ENCODE measurements at places on chromosomes 5 and 9. TPM values are rescaled to one million over a fixed set of nuclear protein-coding genes. Genes with fewer than 3 reads are reported as not detected.
A peak's percentile ranks its signal among the peaks of the same experiment; 100 is the strongest.

GRAMD2B gene
- 9.4 TPM for total RNA-seq

PAIP2 gene
- total RNA-seq = 66.0 TPM

PPP3R2 gene
- not detected for total RNA-seq

SPRY4 gene
- 3.7 TPM for total RNA-seq

AGGF1 gene
- total RNA-seq = 12.6 TPM

SH3PXD2B gene
- total RNA-seq = 13.5 TPM

CCDC192 gene
- not detected for total RNA-seq

AK1 gene
- 24.8 TPM for total RNA-seq

SEMA5A gene
- 0.44 TPM for total RNA-seq

- DNase-seq = no peak
Measured at GRCh38 chr5:139925650-139926640, 117.2 kb downstream of the NRG2 start.

DNA sequence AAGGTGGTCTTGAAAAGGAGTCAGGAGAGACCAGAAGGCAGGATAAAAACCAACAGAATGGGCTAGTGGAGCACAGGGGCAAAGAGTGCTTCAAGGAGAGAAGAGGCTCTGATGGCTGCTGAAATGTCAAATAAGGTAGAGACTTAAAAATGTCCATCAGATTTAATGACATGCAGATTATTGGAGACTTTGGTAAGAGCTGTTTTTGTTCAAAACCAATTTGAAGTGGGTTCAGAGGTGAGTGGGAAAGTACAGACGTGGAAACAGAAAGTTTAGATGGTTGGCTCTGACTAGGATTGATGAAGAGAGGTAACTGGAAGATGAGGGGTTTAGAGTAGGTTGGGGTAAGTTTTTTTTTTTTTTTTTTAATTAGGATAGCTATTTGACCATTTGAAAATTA is 14.1 kb downstream of the SLC25A46 start:
- DNase-seq = no peak

DNA sequence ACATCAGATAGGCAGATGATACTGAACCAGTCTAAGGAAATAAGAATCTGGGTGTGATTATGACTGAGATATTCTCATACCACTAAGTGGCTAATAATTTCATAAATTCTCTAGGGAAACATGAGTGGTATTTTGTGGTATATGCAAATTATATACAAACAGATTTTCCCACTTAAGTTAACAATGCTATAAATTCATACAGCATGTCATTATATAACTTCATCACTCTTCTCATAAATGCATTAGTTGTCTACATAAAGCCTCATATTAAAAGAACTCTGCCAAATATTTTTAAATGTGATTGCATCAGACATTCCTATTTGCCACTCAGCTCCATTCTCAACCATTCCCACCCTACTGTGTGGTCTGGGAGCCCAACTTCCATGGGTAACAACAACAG is 226.5 kb downstream of the TLE1 start:
- no peak for DNase-seq

DNA sequence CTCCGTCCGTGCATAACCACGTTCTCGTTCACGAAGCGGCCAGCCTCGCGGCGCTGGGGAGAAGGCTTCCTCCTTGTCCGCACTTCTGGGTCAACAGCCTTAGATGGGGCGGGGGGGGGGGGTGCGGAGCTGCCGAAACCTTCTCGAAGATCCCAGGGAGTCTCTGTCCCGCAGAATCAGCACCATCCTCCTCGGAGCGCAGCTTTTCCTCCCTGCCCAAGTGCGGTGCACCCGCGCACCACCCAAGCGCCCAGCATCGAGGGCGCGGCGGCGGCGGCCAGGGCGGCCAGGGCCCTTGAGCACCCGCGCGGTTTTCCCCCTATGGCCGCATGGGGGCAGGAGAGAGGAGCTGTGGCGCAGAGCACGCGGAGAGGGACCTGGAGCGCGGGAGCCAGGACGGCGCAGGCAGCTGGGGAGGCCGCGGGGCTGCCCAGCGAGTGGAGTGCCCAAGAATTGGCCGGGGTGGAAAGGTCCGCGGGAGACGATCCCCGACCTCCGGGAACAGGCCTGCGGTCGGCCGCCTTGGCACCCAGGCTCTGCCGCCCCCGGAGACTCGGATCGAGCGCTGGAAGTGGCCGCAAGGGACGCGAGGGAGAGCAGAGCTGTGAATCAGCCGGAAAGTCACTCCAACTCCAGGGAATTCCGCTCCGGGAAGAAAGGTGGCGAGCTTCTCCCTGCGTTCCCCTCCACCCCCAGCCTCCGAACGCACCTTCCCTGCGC is 43.1 kb downstream of the TMEM174 start:
- peak; percentile 77 for DNase-seq

- peak; percentile 49 for DNase-seq
Measured at GRCh38 chr9:69186841-69187611, 12.9 kb downstream of the TJP2 start.

DNA sequence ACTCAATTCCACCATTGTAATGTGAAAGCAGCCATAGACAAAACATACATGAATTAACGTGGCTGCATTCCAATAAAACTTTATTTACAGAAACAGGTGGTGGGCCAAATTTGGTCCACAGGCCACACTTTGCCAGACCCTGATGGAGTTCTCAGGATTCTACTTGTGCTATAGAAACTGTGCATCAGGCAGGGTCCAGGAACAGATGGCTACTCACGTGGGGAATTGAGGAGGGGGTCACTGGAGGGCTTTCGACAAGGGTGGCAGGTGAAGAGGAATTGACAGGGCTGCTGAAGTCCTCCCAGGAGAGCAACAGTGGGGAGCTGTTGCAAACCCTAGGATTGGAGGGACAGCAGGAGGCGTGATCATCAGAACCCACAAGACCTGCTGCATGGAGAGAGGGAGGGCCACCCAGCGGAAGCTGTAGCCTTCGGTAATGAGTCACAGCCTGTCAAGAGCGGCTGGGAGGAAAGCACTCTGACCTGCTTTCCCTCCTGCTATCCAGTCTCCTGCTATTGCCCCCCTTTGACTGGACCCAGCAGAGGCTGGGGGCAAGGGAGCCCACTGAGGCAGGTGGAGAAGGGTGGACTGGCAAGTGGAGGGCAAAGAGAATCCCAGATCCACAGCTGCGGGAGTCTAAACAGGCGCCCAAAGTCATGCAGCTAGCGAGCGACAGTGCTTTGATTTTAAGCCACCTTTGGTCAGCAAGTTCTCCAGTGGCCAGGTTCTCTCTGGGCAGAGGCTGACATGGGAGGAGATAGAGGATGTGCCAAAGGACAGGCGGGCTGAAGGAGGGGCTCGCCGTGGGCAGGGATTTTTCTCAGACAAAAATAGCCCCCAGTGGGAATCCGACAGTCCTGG is 138.3 kb upstream of the SMIM23 start:
- DNase-seq = peak; percentile 90

DNA sequence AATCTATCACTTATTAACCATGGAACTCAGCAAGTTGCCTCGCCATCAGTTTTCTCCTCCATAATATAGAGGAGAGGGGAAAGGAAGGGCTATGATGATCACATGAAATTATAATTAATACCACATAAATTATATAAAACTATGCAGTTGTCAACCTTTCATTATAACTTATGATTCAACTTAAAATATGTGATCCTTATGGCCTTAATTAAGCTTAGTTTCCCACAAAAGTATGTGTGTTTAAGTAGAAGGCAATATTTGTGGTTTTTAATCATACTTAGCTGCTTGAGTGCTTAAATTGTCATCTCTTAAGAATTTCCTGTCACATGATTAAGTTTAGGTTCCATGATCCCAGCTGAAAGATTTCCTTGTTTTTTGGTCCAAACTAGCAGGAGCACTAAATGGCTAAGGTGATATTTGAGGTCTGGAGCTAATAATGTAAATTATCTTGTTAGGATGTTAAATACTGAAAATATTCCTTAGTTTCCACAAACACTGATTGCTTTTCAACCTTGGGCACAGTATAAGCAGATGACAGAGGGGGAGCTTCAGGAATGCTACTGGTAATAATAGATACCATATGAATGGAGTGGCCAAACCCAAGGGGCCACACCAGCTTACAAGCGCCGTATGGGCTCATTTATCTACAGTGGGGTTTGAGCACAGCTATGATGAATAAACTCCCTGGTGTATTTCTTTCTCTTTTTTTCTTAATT is 26.4 kb upstream of the F2R start:
- peak; percentile 92 for DNase-seq

DNA sequence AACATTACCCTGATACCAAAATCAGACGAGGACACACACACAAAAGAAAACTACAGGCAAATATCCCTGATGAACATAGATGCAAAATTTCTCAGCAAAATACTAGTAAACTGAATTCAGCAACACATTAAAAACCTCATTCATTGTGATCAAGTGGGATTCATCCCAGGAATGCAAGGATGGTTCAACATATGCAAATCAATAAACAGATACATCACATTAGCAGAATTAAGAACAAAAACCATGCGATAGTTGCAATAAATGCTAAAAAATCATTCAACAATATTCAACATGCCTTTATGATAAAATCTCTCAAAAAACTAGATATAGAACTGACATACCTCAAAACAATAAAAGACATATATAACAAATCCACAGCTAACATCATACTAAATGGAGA is 36.9 kb upstream of the TNPO1 start:
- DNase-seq = no peak

DNA sequence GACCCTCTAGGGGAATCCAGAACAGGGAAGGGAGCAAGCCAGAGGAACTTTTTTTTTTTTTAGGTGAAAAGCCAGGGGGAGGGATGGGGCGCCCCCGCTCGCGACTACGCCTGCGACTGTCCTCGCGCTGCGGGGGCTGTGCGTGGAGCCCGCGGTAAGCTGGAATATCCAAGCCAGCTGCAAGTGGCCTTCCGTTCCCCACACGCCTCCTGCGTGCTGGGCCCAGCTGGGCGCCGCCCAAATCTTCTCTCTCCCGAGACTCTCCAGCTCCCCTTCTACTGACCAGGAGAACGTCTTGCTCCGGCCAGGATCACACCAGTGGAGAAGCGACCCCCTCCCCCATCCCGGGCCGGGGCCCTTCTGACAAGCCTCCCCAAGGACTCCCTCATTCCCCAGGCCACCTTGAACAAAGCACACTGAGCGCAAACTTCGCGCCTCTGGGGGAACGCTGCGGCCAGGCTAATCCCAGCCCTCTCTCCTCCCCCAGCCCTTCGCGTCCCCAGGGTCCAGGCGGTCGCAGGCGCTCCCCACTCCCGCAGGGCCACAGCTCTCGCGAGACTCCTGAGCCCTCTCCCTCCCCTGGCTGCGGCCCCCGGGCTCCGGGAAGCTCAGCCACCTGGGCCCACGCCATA is 6.6 kb downstream of the BARX1 start:
- DNase-seq = no peak

- DNase-seq = no peak
Measured at GRCh38 chr5:96124589-96124988, 162.9 kb upstream of the ELL2 start.

DNA sequence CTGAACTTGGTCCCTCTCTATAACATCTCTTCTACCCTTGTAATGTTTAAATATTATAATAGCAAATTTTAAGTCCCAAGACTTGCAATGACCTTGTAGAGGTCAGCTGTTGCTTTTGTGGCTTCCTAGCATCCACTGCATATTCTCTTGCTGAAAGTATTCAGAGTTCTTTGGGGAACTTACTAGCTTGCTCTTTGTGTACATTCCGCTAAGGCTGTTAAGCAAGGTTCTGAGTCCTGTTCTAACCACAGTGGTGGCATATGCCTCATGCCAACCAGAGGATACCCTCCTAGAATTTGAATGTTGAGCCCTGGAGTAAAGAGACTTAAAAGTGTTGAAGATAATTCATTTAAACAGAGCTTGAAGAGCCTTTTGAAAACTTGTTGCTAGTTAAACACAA is 570.9 kb downstream of the TLE1 start:
- DNase-seq = no peak

GRCh38 chr9:74041588-74041987 is 455.5 kb upstream of the RORB start:
- no peak for DNase-seq

DNA sequence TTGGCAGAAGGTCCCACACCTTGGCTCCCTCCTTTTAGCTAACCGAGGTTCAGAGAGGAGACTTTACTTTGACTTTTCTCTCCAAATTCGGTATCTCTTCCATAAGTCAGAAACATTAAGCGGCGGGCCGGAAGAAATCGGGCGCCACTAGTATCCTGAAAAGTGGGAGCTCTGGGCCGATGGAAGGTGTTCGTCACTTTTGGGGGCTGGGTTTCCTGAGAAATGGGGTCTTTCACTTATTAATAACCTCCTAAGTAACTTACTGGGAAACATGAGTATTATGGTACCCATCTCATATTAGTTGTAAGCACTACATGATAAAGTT is 716 bp downstream of the STX17 start:
- no peak for DNase-seq

DNA sequence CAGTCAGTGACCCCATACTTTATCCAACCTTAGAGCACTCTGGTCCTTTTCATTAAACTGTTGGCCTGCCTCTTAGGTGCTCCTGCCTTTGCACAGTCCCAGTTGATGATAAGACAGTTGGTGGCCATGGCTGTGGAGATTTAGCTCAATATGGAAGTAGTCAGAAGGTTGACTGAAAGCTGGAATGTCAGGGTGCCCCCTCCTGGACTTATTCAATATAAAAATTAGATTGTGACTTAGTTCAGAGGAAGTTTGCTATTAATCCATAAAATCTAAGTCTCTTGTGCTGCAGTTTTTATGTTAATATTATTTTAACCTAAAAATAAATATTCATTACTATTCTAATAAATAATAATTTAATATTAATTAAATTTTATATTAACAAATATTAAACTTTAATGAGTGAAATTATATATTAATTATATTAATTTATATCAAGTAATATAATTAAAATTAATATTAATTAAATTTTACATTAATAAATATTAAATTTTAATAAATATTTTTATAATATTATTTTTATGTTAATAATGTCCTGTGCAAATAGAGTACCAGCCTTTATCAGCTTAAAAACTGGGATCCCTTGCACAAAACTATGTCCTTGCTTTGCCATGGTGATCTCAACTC is 77.7 kb upstream of the ADAMTSL1 start:
- DNase-seq = peak; percentile 54
